Activated CD4-positive, alpha-beta T cell treated with anti-CD3 and anti-CD28 coated beads, Interleukin-2, amount 50 U/mL, for 4 hours (primary cell): ENCODE measurements at places on chromosomes 7 and 10.

- no peak for DNase-seq
These were observed 20.3 kb upstream of the SAMD8 start for GRCh38 chr10:75091146-75091545.

GRCh38 chr7:18370633-18371032, 124.9 kb upstream of the HDAC9 start:
- no peak for DNase-seq

- DNase-seq: no peak
These were observed 129.6 kb downstream of the TNS3 start for GRCh38 chr7:47452295-47452694.

DNA sequence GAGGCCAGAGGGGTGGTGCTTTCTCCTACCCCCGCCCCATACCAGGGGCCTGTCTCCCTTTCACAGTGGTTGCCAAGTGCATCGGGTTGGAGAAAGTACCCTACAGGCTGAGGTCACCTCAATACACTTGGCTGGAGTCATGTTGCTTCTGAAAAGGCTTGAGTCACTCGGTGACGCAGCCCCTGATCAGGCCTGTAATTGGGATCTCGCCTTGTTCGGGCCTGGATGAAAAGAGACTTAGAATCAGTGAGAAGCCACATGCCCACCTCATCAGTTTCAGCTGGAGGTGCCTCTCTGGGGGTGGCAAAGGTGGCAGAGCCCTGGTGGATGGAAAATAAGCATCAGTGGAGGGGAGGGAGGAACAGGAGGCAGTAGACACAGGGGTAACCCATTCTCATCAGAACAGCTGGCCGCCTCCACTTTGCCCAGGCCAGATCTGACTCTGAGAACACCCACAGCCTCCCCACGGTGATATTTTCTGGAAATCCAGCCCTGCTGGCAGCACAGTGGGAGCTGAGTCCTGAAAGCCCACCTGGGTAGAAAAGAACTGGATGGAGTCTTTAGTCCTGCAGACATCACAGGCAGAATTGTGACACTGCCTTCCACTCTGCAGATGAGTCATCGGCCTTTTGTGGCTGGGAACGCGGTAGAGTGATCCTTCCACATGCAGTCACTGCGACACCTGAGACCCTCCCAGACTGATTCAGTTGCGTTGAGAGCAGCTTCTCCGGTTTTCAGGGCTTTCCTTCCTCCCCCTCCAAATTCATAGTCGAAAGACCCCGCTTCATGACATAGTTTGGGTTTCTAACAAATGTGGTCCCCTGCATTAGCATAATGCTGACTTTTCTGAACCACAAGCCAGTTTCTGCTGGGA, 108.0 kb downstream of the GRK5 start:
- peak; percentile 74 for DNase-seq

DNA sequence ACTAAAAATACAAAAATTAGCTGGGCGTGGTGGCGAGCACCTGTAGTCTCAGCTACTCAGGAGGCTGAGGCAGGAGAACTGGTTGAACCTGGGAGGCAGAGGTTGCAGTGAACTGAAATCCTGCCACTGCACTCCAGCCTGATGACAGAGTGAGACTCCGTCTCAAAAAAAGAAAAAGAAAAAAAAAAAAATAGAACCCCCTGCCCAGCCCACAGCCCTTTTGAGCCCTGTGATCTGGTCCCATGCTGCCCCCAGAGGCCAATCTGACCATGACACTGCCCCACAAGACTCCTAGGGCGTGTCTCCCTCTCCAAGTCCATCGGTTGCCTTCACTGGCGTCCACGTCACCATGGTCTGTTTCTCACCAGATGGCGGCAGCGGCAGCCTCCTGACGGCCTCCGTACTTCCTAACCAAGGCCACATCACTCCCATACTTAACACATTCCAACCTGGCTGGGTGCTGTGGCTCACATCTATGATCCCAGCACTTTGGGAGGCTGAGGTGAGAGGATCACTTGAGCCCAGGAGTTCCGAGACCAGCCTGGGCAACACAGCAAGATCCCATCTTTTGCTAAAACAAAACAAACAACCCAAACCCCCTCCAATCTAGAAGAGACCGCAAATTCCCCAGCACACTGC, 18.0 kb downstream of the STX1A start:
- DNase-seq: no peak
